Mucosa of gallbladder (tissue), 1 donor: ENCODE measurements at places on chromosomes 13 and 19. TPM values are rescaled to one million over a fixed set of nuclear protein-coding genes. Genes with fewer than 3 reads are reported as not detected.

DNA sequence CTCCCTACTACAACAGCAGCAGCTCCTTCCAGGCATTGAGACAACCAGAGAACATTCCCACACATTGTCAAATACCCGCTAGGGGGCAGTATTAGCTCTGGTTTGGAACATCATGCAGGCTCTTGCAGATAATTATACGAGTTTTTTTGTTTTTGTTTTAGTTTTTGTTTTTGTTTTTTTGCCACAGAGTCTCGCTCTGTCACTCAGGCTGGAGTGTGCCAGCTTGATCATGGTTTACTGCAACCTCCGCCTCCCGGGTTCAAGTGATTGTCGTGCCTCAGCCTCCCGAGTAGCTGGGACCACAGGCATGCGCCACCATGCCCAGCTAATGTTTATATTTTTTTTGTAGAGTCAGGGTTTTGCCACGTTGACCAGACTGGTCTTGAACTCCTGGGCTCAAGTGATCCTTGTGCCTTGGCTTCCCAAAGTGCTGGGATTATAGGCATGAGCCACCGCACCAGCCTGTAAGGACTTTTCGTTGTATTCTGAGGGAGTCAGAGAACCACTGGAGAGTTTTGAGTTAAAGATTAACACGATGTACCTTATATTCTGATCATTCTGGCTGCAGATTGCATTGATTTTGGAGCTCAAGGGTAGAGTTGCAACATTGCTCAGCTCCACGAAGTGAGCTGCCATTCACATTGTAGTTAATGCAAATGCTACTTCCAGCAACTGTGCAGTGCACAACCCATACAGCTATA is 41.7 kb upstream of the CEACAM20 start:
- DNase-seq, result peak; percentile 79

GRCh38 chr13:110233181-110233950 is 73.6 kb downstream of the COL4A1 start:
- DNase-seq, result peak; percentile 48

DNA sequence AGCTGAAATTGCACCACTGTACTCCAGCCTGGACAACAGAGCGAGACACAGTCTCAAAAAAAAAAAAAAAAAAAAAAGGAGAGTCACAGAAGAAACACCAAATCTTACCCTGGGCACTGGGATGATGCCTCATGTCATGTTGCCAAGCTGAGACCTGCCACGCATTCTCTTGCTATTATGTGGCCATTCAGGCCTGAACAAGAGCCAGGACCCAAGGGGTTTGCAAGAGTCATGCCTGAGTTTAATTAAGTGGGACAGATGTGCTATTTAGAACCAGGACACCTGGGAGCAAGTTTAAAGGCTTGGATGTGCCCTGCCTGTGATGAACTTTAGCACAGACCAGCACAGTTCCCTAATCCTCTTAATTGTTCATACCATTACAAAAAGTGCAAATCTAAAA is 9.8 kb downstream of the PNMA8A start:
- DNase-seq, result no peak

The TEX101 gene
- total RNA-seq, result not detected

- DNase-seq, result no peak
Observed at GRCh38 chr13:99522298-99522697, 21.0 kb downstream of the TM9SF2 start.

GRCh38 chr19:1042689-1043511 is 3.0 kb downstream of the ABCA7 start:
- no peak for DNase-seq
